ENCODE measurements at places on chromosomes 2 and 18. TPM values are rescaled to one million over a fixed set of nuclear protein-coding genes. Genes with fewer than 3 reads are reported as not detected.

Gene ALPI
- total RNA-seq = not detected

Gene SLC4A5
- total RNA-seq = 2.1 TPM

Gene REG3G
- total RNA-seq = not detected

Gene GAREM2
- total RNA-seq = 1.4 TPM

DNA sequence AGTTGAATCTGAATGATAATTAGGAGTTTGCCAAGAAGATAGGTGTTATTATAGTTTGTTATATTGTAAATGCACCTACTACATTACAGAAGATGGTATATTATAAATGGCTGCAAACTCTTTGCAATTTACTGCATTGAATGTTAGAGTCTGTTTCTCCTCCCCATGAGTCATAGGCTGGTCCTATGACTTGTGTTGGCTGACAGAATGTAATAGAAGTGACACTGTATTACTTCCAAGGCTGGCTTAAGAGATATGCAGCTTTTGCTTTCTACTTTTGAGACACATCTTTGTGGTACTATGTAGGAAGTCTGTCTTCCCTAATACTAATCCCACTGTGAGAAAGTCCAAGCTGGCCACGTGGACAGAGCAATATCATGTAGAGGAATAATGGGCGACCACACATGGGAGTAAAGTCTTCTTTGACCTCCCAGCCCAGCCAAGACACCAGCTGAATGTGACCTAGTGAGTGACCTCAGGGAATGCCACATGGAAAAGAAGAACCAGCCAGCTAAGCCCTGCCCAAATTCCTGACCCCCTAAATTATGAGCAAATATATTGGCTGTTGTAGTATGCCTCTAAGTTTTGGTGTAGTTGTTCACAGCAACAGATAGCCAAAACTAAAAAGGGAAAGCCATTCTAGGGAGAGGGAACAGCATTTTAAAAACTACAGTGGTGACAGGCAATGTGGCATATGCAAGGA, 6.8 kb upstream of the DDX1 start:
- no peak for DNase-seq

- no peak for DNase-seq
These were observed 48.0 kb upstream of the ATP6V1B1 start for GRCh38 chr2:70887550-70888246.

GRCh38 chr2:186603286-186603685, 13.4 kb downstream of the ITGAV start:
- DNase-seq = no peak

- no peak for DNase-seq
These were observed 149.4 kb upstream of the DCC start for GRCh38 chr18:52190631-52191030.

GRCh38 chr18:10432781-10433180, 21.7 kb upstream of the APCDD1 start:
- no peak for DNase-seq

- no peak for DNase-seq
These were observed 440.9 kb upstream of the CELF4 start for GRCh38 chr18:38006541-38006940.
